Natural killer cell treated with Interleukin-12 subunit alpha and Interleukin-12 subunit beta and Interleukin-15 and Interleukin-18, amount 100 ng/mL, for 72 hours (primary cell): ENCODE measurements at places on chromosomes 5 and 9. TPM values are rescaled to one million over a fixed set of nuclear protein-coding genes. Genes with fewer than 3 reads are reported as not detected.
A peak's percentile ranks its signal among the peaks of the same experiment; 100 is the strongest.

- H3K4me3 ChIP-seq = no peak overlapping the region
- DNase-seq = no peak
- no peaks in the 10 kb centered on the region for H3K4me1 ChIP-seq
- H3K27me3 ChIP-seq = peaks cover 29% of the 10 kb centered on the region
- no peaks in the 10 kb centered on the region for H3K36me3 ChIP-seq
- no peak overlapping the region for H3K27ac ChIP-seq
Measured at GRCh38 chr9:138075496-138075895, 197.9 kb downstream of the CACNA1B start.

- H3K4me1 ChIP-seq = peaks cover 5% of the 10 kb centered on the region
- no peak overlapping the region for H3K27ac ChIP-seq
- no peaks in the 10 kb centered on the region for H3K27me3 ChIP-seq
- H3K4me3 ChIP-seq = no peak overlapping the region
- peaks cover 6% of the 10 kb centered on the region for H3K36me3 ChIP-seq
Measured at GRCh38 chr5:108361771-108362170, 20.1 kb downstream of the FBXL17 start.

GRCh38 chr9:16743375-16743774 lies 127.1 kb downstream of the BNC2 start:
- H3K27ac ChIP-seq = no peak overlapping the region
- peaks cover 13% of the 10 kb centered on the region for H3K36me3 ChIP-seq
- DNase-seq = no peak
- H3K4me1 ChIP-seq = peaks cover 24% of the 10 kb centered on the region
- H3K27me3 ChIP-seq = peaks cover 19% of the 10 kb centered on the region

DNA sequence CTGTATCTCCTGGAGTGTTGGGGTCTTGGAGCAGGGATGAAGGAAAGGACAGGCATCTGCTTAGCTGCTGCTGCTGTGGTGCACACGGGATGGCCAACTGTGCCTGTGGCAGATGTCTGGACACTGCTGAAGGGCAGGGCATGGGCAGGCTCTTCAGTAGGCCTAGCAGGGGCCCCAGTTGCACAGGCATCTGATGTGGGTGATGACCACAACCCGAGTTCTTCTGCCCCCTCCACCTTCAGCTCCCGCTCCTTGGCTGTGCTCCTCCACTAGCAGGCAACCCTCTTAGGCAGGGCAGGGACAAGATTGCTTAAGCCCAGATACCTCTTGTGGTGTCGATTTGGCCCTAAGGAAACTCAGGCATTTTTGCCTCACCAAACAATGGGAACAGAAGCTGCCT lies 9.0 kb upstream of the MEGF10 start:
- no peak overlapping the region for H3K27ac ChIP-seq
- no peaks in the 10 kb centered on the region for H3K36me3 ChIP-seq
- no peak for DNase-seq
- peaks cover 19% of the 10 kb centered on the region for H3K27me3 ChIP-seq
- no peaks in the 10 kb centered on the region for H3K4me1 ChIP-seq

DNA sequence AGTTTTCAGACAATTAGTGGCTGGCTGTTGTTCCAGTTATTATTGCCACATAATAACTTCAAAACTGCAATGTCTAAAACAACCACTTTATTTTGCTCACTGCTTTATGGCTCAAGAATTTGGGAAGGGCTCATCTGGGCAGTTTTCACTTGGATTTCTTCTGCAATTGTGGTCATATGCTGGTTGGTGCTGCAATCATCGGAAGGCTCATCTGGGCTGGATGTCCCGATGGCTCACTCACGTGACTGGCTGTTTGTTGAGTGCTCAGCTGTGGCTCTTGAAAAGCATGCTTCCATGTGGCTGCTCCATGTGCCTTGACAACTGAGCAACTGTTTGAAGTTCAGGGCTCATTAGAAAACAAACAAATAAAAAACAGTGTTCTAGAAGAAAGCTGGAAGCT lies 1032.5 kb downstream of the DTWD2 start:
- no peak for DNase-seq
- no peaks in the 10 kb centered on the region for H3K27me3 ChIP-seq
- H3K27ac ChIP-seq = no peak overlapping the region
- H3K4me1 ChIP-seq = no peaks in the 10 kb centered on the region

Gene PCAT7
- total RNA-seq = not detected

- H3K27me3 ChIP-seq = peaks cover 10% of the 10 kb centered on the region
- H3K36me3 ChIP-seq = no peaks in the 10 kb centered on the region
- no peaks in the 10 kb centered on the region for H3K4me1 ChIP-seq
- no peak for DNase-seq
- H3K27ac ChIP-seq = no peak overlapping the region
Measured at GRCh38 chr5:123150089-123150488, 61.0 kb downstream of the PRDM6 start.

GRCh38 chr5:116947691-116948528 lies 373.3 kb upstream of the SEMA6A start:
- no peak overlapping the region for H3K27ac ChIP-seq
- no peaks in the 10 kb centered on the region for H3K4me1 ChIP-seq
- H3K36me3 ChIP-seq = no peaks in the 10 kb centered on the region
- H3K27me3 ChIP-seq = no peaks in the 10 kb centered on the region
- H3K4me3 ChIP-seq = no peak overlapping the region
- DNase-seq = no peak

GRCh38 chr9:98109052-98109451 lies 10.0 kb downstream of the TRIM14 start:
- H3K4me1 ChIP-seq = peaks cover 55% of the 10 kb centered on the region
- H3K27ac ChIP-seq = peak overlapping the region; percentile 89
- peaks cover 17% of the 10 kb centered on the region for H3K36me3 ChIP-seq
- H3K4me3 ChIP-seq = peak overlapping the region; percentile 68

DNA sequence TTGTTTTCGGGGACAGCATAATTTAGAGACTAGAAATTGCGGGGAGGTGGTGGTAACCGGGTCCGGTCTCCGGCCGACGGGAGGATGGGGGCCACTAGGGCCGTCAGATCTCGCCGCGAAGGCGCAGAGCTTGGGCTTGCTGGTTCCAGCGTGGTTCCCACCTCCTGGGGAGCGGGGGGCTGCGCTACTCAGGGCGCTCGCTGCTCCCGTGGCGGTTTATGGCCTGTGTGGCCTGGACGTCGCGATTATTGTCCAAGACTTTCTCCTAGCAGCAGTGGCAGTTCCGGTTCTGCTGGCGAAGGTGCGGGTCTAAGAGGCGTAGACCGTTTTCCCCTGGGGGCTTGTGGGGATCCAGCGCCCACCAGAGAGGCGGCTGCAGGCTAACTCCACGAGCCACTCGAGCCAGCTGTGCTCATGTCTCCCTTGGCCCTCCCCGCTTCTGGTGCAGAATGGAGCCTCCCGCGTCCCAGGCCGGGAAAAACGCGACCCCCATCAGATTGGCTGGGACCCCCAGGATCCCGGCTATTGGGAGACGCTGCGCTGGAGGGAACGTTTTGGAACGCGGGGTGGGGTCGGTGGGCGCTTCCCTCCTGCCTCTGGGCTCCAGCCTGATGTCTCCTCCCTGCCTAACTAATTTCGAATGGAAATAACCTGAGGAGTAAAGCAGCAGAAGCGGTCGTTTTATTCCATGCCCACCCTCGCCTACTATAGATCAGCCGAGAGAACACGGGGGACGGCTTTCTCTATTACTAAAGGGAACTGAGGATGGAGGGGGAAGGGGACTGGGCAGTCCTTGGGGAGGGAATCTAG lies 87.1 kb downstream of the ENTREP1 start:
- peaks cover 6% of the 10 kb centered on the region for H3K27me3 ChIP-seq
- no peaks in the 10 kb centered on the region for H3K4me1 ChIP-seq
- no peaks in the 10 kb centered on the region for H3K36me3 ChIP-seq
- DNase-seq = no peak

DNA sequence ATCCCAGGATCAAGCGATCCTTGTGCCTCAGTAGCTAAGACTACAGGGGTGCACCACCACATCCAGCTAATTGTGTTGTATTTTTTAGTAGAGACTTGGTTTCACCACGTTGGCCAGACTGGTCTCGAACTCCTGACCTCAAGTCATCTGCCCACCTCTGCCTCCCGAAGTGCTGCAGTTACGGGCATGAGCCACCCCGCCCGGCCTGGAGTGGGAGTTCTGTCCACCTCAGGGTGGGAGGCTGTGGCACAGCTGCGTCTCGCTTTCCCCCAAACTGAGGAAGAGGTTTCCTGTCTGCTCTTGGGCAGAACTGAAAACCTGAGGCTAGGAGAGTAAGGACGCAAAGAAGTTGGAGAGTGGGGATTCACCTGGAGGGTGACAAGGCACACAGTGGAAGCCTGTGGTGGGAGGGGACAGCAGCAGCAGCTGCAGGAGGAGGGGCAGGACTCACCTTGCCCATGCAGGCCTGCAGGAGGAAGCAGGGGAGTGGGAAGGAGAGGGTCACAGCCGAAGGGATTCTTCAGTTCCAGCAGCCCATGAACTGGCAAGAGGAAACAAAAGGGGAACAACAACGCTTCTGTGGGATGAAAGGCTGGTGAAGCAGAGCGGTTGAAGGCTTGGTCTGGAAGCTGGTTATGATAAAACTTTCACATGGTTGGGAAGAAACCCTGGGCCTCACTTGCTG lies 181.4 kb downstream of the GAS1 start:
- H3K4me1 ChIP-seq = no peaks in the 10 kb centered on the region
- H3K27ac ChIP-seq = no peak overlapping the region
- H3K27me3 ChIP-seq = peaks cover 17% of the 10 kb centered on the region
- no peaks in the 10 kb centered on the region for H3K36me3 ChIP-seq

- no peaks in the 10 kb centered on the region for H3K27me3 ChIP-seq
- H3K4me1 ChIP-seq = peaks cover 15% of the 10 kb centered on the region
- no peaks in the 10 kb centered on the region for H3K36me3 ChIP-seq
- no peak for DNase-seq
Measured at GRCh38 chr9:110125207-110125751, 82.7 kb downstream of the C9orf152 start.

GRCh38 chr5:174134545-174134944 lies 89.0 kb downstream of the NSG2 start:
- H3K4me1 ChIP-seq = no peaks in the 10 kb centered on the region
- no peaks in the 10 kb centered on the region for H3K27me3 ChIP-seq
- H3K4me3 ChIP-seq = no peak overlapping the region
- H3K27ac ChIP-seq = no peak overlapping the region
- no peaks in the 10 kb centered on the region for H3K36me3 ChIP-seq

Gene ACSL6
- 1.5 TPM for total RNA-seq

DNA sequence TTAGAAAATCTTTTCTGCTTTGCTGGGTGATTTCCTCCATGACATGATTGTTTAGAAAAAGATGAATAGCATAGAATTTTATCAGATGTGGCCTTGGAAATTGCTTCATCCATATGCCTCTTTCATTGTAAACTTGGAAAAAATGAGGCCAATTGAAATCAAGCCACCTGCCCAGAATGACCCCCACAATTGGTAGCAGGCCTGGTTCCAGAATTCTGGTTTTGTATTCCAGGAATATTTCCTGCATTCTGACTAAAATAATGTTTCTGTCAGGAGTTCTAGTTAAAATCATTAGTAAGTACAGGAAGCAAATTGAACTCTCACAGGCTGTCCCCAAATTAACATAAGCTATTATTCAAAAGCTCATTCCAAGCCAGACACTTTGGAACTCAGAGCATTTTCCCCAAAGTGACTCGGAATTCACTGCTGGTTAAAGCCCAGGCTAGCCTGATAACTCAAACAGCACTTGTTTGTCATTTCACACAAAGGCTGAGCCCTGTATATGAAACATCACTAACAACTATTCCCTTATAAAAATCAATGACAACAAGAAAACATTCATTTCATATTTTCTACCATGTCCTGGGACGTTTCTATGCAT lies 75.1 kb upstream of the ADCY2 start:
- no peaks in the 10 kb centered on the region for H3K36me3 ChIP-seq
- no peak for DNase-seq
- no peak overlapping the region for H3K4me3 ChIP-seq

DNA sequence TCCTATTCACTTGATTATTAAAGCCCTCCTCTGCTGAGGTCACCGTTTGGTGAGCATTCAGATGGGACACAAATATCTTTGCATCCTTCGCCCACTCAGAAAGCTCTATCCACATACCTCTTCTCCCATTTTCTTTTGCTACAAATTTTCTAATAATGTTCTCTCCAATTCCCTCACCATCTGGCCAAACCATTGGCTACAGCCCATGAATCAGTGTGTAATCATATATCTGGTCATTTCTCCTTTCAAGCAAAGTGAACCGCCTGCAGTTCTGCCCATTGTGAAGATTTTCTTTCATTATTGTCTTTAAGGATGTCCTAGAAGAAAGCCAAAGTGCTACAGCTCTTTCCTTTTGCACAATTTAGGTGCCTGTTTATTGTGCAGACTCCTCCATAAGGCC lies 54.2 kb upstream of the DAPK1 start:
- no peak overlapping the region for H3K27ac ChIP-seq
- no peaks in the 10 kb centered on the region for H3K36me3 ChIP-seq
- DNase-seq = no peak
- no peak overlapping the region for H3K4me3 ChIP-seq

Gene IL5
- total RNA-seq = 9.5 TPM

Gene MEF2C
- total RNA-seq = 3.5 TPM

GRCh38 chr9:3059781-3060468 lies 216.0 kb upstream of the PUM3 start:
- no peaks in the 10 kb centered on the region for H3K27me3 ChIP-seq
- no peaks in the 10 kb centered on the region for H3K4me1 ChIP-seq
- no peak for DNase-seq
- no peak overlapping the region for H3K4me3 ChIP-seq
- H3K27ac ChIP-seq = no peak overlapping the region

DNA sequence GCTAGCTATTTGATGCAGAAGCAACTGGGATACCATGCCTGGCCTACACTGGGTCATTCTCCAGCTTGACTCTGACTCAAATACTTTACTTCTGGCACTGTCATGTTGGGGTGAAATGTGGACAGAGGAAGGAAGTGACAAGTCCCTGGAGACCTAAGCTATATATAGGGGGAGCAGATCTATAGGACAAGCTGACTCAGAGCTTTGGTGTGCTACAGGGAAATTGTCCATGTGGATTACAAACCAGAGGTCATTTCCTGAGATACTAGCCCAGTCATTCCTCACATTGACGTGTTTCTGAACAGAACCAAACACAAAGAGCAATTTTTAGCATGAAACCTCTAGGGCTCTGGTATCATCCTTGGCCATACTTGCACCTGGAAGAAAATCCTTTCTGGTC lies 531.6 kb upstream of the CLINT1 start:
- no peaks in the 10 kb centered on the region for H3K27me3 ChIP-seq
- DNase-seq = no peak
- H3K36me3 ChIP-seq = no peaks in the 10 kb centered on the region
- no peak overlapping the region for H3K4me3 ChIP-seq
- no peaks in the 10 kb centered on the region for H3K4me1 ChIP-seq

DNA sequence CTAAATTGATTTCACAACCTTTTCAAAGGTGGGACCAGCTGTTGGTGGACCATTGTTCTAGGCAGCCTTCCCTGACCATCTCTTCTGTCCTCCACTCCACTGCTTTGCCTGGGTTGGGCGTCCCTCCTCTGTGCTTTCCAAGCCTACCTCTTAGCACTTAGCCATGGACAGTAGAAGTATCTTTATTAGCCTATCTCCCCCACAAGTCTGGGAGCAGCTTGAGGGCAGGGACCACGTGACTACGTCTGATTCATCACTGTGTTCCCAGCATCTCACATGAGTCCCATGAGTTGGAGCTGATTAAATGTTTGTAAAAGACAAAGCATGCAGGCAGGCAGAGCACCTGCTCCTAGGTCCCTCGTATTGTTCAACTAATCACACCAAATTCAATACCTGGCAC lies 20.9 kb downstream of the MORN5 start:
- H3K36me3 ChIP-seq = no peaks in the 10 kb centered on the region
- H3K4me1 ChIP-seq = no peaks in the 10 kb centered on the region
- H3K4me3 ChIP-seq = no peak overlapping the region
- H3K27ac ChIP-seq = no peak overlapping the region
- no peak for DNase-seq
- peaks cover 30% of the 10 kb centered on the region for H3K27me3 ChIP-seq

- no peak overlapping the region for H3K27ac ChIP-seq
- H3K27me3 ChIP-seq = no peaks in the 10 kb centered on the region
- peaks cover 18% of the 10 kb centered on the region for H3K4me1 ChIP-seq
- peak overlapping the region; percentile 79 for H3K4me3 ChIP-seq
- DNase-seq = no peak
- peaks cover 6% of the 10 kb centered on the region for H3K36me3 ChIP-seq
Measured at GRCh38 chr9:136437839-136438547, 1.7 kb downstream of the INPP5E start.

Gene TRIM7
- not detected for total RNA-seq
